ENCODE measurements at places on chromosomes 2 and 18. TPM values are rescaled to one million over a fixed set of nuclear protein-coding genes. Genes with fewer than 3 reads are reported as not detected.

DNA sequence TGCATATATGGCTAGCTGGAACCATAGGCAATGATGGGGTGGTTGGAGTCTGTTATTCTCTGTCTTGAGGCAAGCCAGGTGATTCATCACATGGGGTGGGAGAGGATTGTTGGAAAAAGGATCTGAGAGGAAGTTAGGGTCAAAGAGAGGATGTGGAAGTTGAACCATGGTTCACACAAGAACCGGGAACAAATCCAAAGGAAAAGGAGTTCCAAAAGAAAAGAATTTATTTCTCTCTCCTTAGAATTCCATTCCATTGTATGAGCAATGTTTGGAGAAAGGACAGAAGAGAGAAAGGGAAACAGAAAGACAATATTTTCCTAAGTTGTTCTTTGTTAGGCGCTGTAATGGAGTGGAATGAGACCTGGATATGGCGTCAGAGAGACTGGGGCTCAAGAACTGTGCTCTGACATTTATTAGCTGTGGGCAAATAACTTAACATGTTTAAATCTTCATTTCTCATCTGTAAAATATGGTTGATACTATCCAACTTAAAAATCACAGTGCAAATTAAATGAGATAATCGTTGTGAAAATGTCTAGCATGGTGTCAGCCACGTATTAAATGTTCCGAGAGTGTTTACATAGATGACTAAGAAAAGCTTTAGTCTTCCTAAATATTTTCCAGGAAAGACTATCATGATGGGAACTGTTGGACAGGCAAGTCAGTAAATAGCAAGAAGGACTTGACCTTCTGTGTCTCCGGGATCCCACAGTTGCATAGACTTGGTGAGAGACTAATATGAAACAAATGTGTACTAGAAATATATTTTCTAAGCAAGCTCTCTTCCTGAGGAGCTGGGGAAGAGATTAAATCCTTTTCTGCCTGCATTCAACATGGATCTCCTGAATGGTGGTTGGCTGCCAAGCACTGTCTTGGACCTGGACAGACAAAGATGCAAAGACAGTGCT lies 71.4 kb downstream of the TRIB2 start:
- DNase-seq: no peak
- no peaks in the 10 kb centered on the region for H3K36me3 ChIP-seq
- H3K4me1 ChIP-seq: no peaks in the 10 kb centered on the region
- no peaks in the 10 kb centered on the region for H3K27me3 ChIP-seq
- no peak overlapping the region for H3K27ac ChIP-seq

- H3K4me1 ChIP-seq: no peaks in the 10 kb centered on the region
- no peak overlapping the region for H3K27ac ChIP-seq
- H3K27me3 ChIP-seq: no peaks in the 10 kb centered on the region
- no peaks in the 10 kb centered on the region for H3K36me3 ChIP-seq
Measured at GRCh38 chr2:19722531-19722971, 179.2 kb downstream of the TTC32 start.

- H3K4me3 ChIP-seq: no peak overlapping the region
- H3K36me3 ChIP-seq: no peaks in the 10 kb centered on the region
- no peak for DNase-seq
- peaks cover 4% of the 10 kb centered on the region for H3K27me3 ChIP-seq
- no peak overlapping the region for H3K27ac ChIP-seq
- peaks cover 4% of the 10 kb centered on the region for H3K4me1 ChIP-seq
Measured at GRCh38 chr2:1743396-1744150, 742 bp downstream of the PXDN start.

DNA sequence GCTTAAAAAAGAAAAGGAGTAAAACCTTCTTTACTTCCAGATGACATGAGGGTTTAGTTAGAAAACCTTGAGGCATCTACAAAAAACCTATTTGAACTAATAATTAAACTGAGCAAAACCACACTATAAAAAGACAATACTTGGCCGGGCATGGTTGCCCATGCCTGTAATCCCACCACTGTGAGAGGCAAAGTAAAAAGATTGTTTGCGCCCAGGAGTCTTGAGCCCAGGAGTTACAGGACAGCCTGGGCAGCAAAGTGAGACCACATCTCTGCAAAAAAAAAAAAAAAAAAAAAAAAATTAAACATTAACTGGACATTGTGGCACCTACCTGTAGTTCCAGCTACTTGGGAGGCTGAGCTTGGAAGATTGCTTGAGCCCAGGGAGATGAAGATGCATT lies 502.8 kb upstream of the LRRTM4 start:
- no peaks in the 10 kb centered on the region for H3K4me1 ChIP-seq
- no peak overlapping the region for H3K27ac ChIP-seq
- H3K27me3 ChIP-seq: no peaks in the 10 kb centered on the region
- DNase-seq: no peak

DNA sequence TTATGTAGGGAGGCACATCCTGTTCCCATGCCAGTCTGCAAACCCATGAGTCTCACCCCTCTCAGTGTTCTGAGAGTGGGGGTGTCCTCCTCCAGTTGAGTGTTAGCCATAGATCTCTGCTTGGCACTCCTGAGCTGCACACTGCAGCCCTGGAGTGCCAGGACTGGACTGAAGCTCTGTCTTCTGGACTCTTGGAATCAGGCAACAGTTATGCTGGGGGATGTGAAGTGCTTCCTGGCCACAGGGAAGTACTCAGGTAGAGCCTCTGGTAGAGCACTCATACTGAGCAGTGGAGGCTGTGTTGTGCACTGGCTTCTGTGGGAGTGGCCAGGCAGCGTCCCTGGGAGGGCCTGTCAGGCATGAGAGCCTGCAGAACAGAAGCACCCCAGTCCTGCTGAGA lies 43.0 kb downstream of the SERPINB7 start:
- H3K27ac ChIP-seq: no peak overlapping the region
- H3K4me1 ChIP-seq: no peaks in the 10 kb centered on the region
- H3K4me3 ChIP-seq: no peak overlapping the region

GRCh38 chr2:196234672-196235071 lies 63.3 kb upstream of the STK17B start:
- DNase-seq: peak; percentile 54
- H3K36me3 ChIP-seq: no peaks in the 10 kb centered on the region
- no peaks in the 10 kb centered on the region for H3K27me3 ChIP-seq
- H3K4me3 ChIP-seq: no peak overlapping the region
- peak overlapping the region; percentile 63 for H3K27ac ChIP-seq
- peaks cover 68% of the 10 kb centered on the region for H3K4me1 ChIP-seq

- no peak for DNase-seq
- H3K4me1 ChIP-seq: no peaks in the 10 kb centered on the region
- no peak overlapping the region for H3K4me3 ChIP-seq
- no peaks in the 10 kb centered on the region for H3K27me3 ChIP-seq
- H3K36me3 ChIP-seq: no peaks in the 10 kb centered on the region
Measured at GRCh38 chr2:62741954-62742722, 36.6 kb downstream of the EHBP1 start.

GRCh38 chr2:226414335-226414734 lies 385.3 kb downstream of the IRS1 start:
- no peaks in the 10 kb centered on the region for H3K4me1 ChIP-seq
- no peak overlapping the region for H3K27ac ChIP-seq
- no peaks in the 10 kb centered on the region for H3K27me3 ChIP-seq
- DNase-seq: no peak
- no peaks in the 10 kb centered on the region for H3K36me3 ChIP-seq

GRCh38 chr18:9959564-9959963 lies 45.7 kb downstream of the VAPA start:
- peaks cover 14% of the 10 kb centered on the region for H3K36me3 ChIP-seq
- no peaks in the 10 kb centered on the region for H3K27me3 ChIP-seq
- no peak for DNase-seq
- H3K4me3 ChIP-seq: no peak overlapping the region
- no peak overlapping the region for H3K27ac ChIP-seq
- H3K4me1 ChIP-seq: no peaks in the 10 kb centered on the region

DNA sequence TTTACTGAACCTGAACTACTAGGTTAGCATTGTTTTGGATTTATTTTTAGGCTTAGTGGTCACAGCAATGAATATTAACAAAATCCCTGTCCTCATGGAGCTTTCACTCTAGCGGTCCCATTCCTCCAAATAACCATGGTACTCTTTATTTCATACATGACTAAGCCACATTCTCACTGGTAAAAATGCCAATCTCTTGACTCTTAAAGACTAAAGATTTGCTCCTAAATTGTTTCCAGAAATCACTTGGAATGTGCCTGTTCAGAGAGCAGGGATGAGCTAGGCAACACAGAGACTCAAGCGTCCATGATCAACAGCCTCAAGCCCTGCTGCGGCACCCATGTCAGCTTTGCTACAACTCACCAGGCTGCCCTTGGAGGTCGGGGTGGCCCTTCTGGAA lies 13.5 kb downstream of the LMAN1 start:
- no peaks in the 10 kb centered on the region for H3K4me1 ChIP-seq
- peaks cover 85% of the 10 kb centered on the region for H3K36me3 ChIP-seq
- H3K27me3 ChIP-seq: no peaks in the 10 kb centered on the region
- H3K4me3 ChIP-seq: no peak overlapping the region
- DNase-seq: no peak

DNA sequence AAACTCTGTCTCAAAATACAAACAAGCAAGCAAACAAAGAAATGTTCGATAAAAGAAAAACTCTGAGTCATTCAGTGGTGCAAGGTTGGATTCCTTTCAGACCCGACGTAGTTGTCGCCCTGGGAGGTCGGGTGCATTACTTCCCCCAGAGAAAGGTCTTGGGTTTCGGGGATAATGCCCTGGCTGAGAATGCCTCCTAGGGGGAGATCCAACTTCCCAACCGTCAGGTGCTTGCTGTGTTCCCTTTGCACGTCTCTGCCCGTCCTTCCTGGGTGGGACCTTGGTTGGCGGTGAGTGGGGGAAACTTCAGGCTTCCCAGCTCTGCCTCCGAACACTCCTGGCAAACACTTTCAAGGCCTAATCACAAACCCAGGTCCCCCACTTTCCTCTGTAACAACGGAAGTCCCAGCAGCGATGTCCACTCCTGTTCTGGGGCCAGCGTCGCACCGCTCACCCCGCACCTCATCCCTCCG lies 609 bp downstream of the TPGS2 start:
- H3K36me3 ChIP-seq: no peaks in the 10 kb centered on the region

DNA sequence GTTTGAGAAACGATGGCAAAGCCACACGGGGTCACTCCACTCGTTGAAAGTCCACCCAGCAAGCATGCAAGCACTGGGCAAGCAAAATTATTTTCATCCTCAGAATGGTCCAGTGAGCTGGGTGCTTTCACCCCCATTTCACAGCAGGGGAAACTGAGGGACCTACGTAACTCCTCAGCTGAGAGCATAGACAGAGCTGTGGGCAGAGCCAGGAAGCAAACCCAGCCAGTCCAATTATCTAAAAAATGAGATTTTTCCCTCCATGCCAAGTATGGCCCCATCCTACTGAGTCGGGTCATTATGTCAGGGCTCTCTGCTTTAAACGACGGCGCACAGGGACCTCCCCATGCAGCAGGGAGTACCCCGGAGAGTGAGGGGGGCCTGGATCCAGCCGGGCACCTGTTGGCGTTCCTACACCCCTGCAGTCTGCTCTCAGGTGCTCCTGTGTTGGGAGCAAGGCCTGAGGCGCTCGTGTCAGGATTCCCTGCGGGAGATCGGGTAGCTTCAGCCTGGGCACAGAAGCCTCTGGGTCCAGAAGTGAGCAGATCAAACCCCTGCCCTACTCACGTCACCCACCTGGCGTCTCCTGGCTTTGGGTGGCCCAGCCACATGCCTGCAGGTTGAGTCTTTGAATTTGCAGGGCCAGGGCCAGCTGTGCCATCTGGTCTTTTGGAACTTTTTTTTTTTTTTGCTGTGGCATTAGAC lies 17.3 kb downstream of the TWIST2 start:
- H3K4me3 ChIP-seq: no peak overlapping the region
- no peak overlapping the region for H3K27ac ChIP-seq
- H3K36me3 ChIP-seq: no peaks in the 10 kb centered on the region
- peaks cover 5% of the 10 kb centered on the region for H3K27me3 ChIP-seq
- no peaks in the 10 kb centered on the region for H3K4me1 ChIP-seq

- no peak for DNase-seq
- H3K27ac ChIP-seq: no peak overlapping the region
- no peak overlapping the region for H3K4me3 ChIP-seq
- H3K4me1 ChIP-seq: no peaks in the 10 kb centered on the region
Measured at GRCh38 chr2:163736433-163737189, 803 bp upstream of the FIGN start.

- peaks cover 45% of the 10 kb centered on the region for H3K4me1 ChIP-seq
- peaks cover 40% of the 10 kb centered on the region for H3K36me3 ChIP-seq
- H3K4me3 ChIP-seq: peak overlapping the region; percentile 4
- H3K27ac ChIP-seq: no peak overlapping the region
- no peaks in the 10 kb centered on the region for H3K27me3 ChIP-seq
- DNase-seq: no peak
Measured at GRCh38 chr2:55620123-55620779, 2.8 kb upstream of the PPP4R3B start.

DNA sequence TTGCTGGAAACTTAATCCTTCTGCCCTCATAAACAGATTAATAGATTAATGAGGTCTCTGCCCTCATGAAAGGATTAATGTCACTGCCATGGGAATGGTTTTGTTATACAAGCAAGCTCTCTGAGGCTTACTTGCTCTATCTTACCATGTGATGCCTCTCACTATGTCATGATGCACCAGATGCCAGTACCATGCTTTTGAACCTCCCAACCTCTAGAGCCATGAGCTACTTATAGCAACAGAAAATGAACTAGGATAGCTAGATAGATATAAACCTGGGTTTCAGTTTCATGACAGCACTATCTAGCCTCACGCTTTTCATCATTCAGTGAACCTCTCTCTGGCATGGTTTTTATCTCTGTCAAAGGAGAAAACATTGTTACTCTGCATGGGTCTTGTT lies 371.6 kb upstream of the LRP1B start:
- no peak for DNase-seq
- H3K4me3 ChIP-seq: no peak overlapping the region
- no peaks in the 10 kb centered on the region for H3K36me3 ChIP-seq
- H3K4me1 ChIP-seq: no peaks in the 10 kb centered on the region
- H3K27ac ChIP-seq: no peak overlapping the region

DNA sequence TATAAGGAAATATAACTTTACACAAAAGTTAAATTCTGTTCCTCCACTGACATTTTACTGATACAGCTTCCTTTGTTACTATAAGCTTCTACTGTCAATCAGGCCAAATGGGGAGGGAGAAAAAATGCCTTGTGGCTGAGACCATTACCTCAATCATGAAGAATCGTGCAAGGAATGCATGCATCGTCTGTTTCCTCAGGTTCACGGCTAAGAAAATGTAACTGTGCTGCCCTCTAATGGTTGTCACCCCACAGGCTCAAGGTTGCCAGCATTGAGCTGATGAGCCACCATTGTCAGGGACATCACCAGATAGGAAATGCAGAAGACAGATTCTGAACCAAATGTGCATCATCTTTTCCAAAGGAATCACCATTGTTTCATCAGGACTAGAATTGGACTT lies 426.9 kb downstream of the CDH2 start:
- H3K27ac ChIP-seq: no peak overlapping the region
- H3K4me1 ChIP-seq: no peaks in the 10 kb centered on the region
- no peak overlapping the region for H3K4me3 ChIP-seq
- no peak for DNase-seq

Gene EFHD1
- total RNA-seq: not detected

Gene SLC39A6
- 11.0 TPM for total RNA-seq

Gene RNU2-63P
- 2.6 TPM for total RNA-seq

Gene PLB1
- 1.3 TPM for total RNA-seq

Gene NBAS
- 25.5 TPM for total RNA-seq

Gene SKA1
- 0.08 TPM for total RNA-seq

Gene GALNT13
- total RNA-seq: not detected

Gene CNOT11
- total RNA-seq: 46.8 TPM
